Bronchial epithelial cell (primary cell): ENCODE measurements at places on chromosomes 5 and 9. TPM values are rescaled to one million over a fixed set of nuclear protein-coding genes. Genes with fewer than 3 reads are reported as not detected.

DNA sequence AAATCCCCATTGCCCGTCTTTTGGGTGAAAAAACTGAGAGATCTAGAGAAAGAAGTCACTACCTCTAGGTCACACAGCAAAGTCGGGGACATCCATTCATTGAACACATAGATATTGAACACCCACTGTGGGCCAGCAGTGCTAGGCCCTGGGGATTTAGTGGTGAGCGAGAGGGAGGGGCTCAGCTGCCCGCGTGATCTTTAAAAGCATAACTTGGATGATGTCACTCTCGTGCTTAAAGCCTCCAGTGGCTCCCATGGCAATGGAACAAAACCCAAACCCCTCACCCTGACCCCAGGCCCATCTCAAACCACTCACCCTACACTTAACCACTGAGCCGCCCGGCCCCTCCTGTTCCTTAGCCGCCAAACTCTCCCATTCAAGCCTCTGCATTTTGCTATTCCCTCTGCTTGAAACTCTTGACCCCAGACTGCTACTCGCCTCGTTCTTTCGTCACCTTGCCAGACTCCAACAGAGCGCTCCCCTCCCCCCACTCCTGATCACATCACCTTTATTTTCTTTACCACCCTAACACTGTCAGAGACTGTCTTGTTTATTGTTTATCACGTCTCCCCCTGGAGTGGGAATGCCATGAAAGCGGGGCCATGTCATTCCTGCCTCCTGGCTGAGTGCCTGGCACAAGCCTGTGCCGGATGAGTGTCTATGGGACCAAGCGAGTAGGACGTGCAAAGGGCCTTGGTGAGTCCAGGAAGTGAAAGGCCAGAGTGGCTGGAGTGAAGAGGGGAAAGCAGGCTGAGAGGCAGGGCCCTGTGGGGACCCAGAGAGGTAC, 710 bp upstream of the PIP5KL1 start:
- peak; percentile 55 for DNase-seq

- peak; percentile 62 for DNase-seq
These were observed 31.6 kb downstream of the LRRTM2 start for GRCh38 chr5:138843316-138844124.

DNA sequence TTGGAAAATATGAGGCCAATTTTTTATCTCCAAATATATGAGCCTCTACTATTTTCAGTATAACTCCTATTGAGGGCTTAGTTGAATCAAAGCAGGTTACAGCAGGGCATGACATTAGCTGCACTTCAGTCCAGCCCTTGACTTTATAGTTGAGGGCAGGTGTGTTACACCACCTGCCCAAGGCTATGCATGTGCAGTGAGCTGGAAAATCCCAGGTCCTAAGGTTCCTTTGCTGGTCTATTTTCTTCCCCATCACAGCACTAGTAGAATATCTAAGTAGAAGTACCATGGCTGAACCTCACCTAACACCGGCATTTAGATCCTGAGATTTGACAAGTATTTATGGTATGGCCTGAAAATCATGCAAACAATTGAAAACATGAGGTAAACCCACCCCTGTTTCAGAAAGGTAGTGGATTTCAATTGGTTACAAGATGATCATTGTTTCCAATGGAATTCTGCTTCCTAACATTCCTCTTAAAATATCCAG, 201.1 kb downstream of the SEMA5A start:
- DNase-seq: no peak

DNA sequence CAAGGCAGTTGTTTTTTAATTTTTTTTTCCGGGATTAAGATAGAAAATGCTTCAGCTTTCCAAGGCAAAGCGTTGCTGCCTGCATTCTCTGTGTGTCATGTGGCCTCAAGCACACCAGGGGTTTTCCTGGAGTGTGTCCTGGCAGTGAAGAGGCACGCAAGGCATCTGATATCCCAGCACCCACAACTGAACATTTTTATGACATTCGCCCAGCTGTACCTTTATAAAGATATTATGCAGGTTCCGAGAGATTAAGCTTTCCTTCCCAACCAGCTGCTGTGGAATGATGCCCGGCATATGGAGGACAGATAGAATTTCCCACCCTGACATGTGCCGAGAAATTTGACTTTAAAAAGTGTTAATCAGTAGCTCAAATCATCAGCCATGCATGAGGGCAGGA, 205.6 kb downstream of the GADD45G start:
- DNase-seq: peak; percentile 20

- DNase-seq: no peak
These were observed 501.0 kb downstream of the BNC2 start for GRCh38 chr9:16369427-16369826.

GRCh38 chr9:84970432-84970831, 300.9 kb downstream of the NTRK2 start:
- peak; percentile 95 for DNase-seq

- no peak for DNase-seq
These were observed 704 bp upstream of the IL33 start for GRCh38 chr9:6214903-6215302.

- no peak for DNase-seq
These were observed 26.3 kb downstream of the ACSL6 start for GRCh38 chr5:131984956-131985665.

The OLFML2A gene
- total RNA-seq: 4.5 and 6.3 TPM in 2 replicates

The IL5 gene
- total RNA-seq: not detected in 2 replicates

The VCAN gene
- total RNA-seq: 7.8 and 33.7 TPM in 2 replicates
